Effector memory CD8-positive, alpha-beta T cell (primary cell): ENCODE measurements at places on chromosomes 7 and 10.
A peak's percentile ranks its signal among the peaks of the same experiment; 100 is the strongest.

DNA sequence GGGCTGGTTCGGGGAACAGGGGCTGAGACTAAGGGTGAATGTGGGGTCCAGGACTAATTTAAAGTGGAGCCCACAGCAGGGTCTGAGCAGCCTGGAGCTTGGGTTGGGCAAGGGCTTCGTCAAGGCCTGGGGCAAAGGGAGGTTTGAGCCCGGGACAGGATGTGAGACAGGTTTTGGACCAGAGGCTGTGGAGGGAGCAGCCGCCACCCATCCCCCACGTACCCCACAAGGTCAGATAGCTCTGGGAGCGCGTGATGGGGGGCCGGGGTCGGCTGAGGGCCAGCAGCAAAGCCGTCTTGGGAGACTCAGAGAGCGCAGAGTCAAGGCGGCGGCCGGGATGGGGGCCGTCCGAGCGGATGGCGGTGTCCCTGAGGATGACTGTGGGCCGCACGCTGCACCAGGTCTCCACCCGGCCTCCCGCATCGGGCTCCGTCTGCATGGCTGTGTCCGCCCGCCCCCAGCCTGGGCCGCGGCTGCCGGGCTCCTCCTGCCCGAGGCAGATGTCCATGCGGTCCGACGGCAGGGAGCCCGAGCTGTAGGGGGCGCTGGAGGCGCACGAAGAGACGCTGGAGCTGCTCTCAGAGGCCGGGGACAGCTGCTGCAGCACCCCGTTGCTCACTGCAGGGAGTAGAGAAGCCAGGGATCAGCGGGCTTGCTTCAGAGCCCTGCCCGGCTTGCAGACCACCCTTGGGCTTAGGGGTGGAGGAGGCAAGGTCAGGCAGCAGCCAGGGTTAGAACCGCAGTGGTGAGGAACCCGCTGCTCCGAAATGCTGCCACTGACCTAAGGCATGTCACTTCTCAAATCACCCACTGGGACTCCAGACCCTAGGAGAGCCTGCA lies 12.1 kb downstream of the PDZD7 start:
- DNase-seq = peak; percentile 68

DNA sequence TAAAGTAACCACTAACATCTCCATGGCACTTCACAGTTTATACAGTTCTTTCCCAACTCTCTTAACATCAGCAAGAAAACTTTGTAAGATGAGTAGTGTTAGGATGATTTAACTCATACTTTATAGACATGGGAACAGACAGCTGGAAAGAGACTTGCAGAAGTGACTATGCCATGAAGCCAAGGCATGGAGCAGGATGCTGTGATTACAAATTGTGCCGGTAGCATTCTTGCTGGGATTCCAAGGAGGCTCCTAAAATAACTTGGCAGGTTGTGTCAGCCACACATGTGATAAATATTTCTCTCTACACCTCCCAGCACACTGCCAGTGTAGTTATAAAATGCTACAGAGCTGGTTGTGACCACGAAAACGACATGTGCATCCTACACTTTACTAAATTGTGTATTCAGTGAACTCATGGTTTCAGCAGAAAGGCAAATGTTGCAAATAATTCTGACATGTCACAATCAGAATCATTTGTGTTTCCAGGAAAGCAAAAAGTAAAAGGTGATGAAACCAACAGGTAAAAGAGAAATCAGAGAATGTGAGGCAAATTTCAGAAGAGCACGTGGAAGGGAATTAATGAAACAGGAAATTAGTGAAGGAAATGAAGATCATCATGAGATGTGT lies 5.6 kb upstream of the CYP3A4 start:
- DNase-seq = no peak

GRCh38 chr7:83655951-83656556 lies 7.1 kb upstream of the SEMA3E start:
- DNase-seq = no peak

DNA sequence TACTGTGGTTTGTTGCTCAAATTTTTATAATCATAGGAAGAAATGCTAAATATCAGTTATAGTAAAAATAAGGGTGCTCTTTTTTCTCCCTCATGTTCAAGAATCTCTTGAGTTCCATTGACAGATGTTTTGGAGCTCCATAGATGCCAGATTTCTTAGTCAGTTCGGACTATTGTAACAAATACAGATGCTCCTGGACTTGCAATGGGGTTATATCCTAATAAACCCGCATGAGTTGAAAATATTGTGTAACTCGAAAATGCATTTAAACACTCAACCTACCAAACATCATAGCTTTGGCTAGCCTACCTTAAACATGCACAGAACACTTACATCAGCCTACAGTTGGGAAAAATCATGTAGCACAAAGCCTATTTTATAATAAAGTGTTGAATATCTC lies 100.7 kb upstream of the CSTF2T start:
- no peak for DNase-seq

GRCh38 chr7:94335586-94335985 lies 59.1 kb upstream of the COL1A2 start:
- no peak for DNase-seq
